ENCODE measurements at places on chromosomes 12 and 14.

DNA sequence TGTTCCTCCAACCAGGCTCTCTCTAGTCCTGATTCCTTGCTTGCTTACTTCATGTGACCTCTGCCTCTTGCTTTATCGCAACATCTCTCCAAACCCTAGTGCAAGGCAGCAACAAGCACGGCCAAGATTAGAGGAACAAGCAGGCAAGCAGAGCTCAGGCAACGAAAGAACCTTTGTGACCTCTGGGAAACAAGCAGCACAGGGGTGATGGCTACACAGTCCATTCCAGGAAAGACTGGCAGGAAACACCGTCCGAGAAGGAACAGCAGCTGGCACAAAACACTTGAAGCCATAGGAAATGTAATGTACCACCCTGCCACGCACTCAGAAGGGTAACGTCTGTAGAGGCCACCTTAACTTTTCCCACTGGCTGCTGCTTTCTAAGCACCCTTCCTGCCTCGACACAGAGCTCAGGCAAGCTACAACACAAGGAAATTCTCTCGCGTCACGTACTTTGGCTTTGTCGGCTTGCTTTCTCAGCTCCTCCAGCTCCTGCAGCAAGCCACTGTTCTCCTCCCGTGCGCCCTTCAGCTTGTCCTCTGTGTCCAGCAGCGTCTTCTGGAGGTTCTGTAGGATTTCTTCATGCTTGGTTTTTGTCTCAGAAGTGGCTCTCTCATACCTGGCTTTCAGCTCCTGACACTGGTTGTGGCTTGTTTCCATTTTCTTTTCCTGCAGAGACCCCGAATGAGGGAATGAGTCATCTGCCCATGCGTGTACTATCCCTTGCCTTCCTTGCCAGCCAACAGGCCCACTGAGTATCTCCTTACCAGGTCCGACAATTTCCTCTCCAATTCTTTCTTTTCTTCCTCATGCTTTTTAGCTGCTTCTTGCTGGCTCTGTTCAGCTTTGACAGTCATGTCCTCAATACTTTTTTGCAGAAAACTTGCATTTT, 61.4 kb upstream of the VPS33A start:
- no peak for DNase-seq

DNA sequence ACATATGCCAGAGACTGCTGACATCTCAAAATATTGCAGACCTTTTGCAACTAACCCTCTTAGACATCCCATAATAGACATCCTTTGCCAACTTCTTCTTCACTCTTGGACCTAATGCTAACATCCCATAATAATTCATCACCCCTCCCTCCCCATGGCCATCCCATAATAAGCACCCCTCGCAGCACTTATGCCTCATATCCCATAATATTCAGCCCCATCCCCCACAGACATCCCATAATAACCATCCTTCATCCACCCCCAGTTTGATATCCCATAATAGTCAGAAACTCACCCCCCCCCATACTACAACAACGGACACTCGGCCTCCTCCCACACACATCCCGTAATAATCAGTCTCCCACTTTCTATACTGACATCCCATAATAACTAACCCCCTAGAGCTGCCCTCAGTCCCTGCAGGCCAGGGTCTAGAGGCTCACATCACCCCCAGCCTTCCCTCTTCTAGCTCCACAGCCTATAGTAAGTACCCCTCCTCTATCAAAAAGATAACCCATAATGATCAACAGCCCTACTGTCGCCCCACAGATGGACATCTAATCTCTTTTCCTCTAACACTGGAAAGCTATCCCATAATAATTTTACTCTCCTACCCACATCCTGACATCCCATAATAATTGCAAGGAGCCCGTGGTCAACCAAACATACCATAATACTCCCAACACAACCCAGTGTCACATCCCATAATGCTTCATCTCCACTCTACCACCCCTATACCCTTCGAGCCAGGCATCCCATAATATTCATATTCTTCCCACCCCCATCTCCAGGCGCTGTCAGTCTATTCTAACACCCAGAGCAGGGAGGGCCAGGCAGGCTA, 792 bp upstream of the CHD4 start:
- DNase-seq: no peak

- DNase-seq: no peak
Measured at GRCh38 chr12:113067987-113068935, 11.7 kb downstream of the DTX1 start.

DNA sequence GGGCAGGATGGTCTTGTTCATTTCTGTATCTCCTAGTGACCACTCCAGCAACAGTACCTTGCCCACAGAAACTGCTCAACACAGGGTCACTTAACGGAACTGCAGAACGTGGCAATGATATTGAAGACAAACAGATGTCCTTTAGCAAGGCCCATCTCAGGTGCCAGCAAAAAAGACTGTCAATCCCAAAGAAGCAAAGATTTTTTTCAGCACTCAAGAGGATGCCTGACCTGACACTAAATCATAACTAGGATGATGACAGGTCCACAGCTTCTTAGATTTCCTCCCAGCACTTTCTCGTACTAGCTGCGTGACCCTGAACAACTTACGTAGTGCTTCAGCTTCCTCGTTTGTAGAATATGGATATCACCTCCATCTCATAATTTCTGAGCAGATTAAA, 39.4 kb downstream of the ATP2B1 start:
- no peak for DNase-seq

GRCh38 chr14:51529736-51530135, 122.0 kb upstream of the FRMD6 start:
- no peak for DNase-seq

DNA sequence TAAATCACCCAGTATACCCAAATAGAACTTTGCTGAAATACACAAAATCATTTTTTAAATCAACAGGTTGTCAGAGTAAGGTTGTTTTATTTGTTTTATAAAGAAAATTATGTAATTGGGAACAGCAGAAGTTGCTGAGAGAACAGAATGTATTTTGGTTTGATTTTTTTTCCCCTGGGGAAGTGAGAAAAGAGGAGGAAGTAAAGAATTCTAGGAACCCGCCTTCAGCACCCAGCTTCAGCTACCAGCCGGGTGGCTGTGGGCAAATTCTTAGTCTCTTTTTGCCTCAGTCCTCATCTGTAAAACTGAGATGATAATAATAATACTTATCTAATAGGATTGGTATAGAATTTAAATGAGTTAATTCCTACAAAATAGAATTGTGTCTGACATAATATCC, 119.4 kb downstream of the SRGAP1 start:
- no peak for DNase-seq

GRCh38 chr12:70122804-70123203, 120.4 kb upstream of the CNOT2 start:
- no peak for DNase-seq

DNA sequence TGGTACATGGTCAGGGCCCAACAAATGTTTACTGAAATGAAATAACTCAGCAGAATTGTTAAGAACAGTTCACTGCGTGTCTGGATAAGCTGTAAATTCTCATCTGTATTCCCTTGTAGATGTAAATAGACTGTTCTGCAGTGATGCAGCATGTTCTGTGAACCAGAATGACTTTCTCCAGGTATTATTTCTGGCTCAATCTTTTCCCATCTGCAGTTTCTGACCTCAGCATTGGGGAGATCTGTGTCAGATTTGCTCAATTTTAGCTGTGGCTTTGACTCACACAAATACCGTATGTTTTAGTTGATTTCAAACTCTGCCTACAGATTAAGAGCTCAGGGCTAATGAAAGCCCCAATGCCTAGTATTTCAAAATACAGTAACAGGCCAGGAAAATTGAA, 49.2 kb upstream of the DICER1 start:
- DNase-seq: no peak

- DNase-seq: no peak
Measured at GRCh38 chr14:35420036-35420811, 15.7 kb upstream of the NFKBIA start.

- no peak for DNase-seq
Measured at GRCh38 chr14:76023757-76024156, 38.2 kb downstream of the IFT43 start.

- DNase-seq: no peak
Measured at GRCh38 chr14:71380271-71380670, 473.0 kb downstream of the PCNX1 start.

GRCh38 chr12:28794211-28794610, 354.9 kb upstream of the FAR2 start:
- no peak for DNase-seq

- no peak for DNase-seq
Measured at GRCh38 chr14:95380350-95381042, 60.8 kb upstream of the CLMN start.

- DNase-seq: no peak
Measured at GRCh38 chr12:52245259-52245961, 12.4 kb downstream of the KRT7 start.
